ENCODE measurements at places on chromosomes 6 and 20. TPM values are rescaled to one million over a fixed set of nuclear protein-coding genes. Genes with fewer than 3 reads are reported as not detected.

The PTK6 gene
- not detected for total RNA-seq

The PSORS1C2 gene
- total RNA-seq: not detected

The SLC35F1 gene
- total RNA-seq: not detected

The DNAAF9 gene
- total RNA-seq: 2.5 TPM

The MAP7 gene
- total RNA-seq: 6.1 TPM

The OR2H1 gene
- not detected for total RNA-seq

The DSP gene
- total RNA-seq: 0.27 TPM

The ME1 gene
- 10.4 TPM for total RNA-seq

The PEX3 gene
- total RNA-seq: 18.0 TPM

The NUP43 gene
- total RNA-seq: 101 TPM

The BCAS4 gene
- total RNA-seq: 1.5 TPM

The NT5E gene
- 0.25 TPM for total RNA-seq

The PRKN gene
- not detected for total RNA-seq

The PRND gene
- total RNA-seq: not detected

The NOX3 gene
- total RNA-seq: not detected

The KHDRBS2 gene
- total RNA-seq: not detected

The DCDC2 gene
- 0.04 TPM for total RNA-seq

The TMEM74B gene
- total RNA-seq: 18.3 TPM

The TMC2 gene
- total RNA-seq: not detected

The HDAC2 gene
- 161 TPM for total RNA-seq
